ENCODE measurements at places on chromosomes 11 and 22. TPM values are rescaled to one million over a fixed set of nuclear protein-coding genes. Genes with fewer than 3 reads are reported as not detected.

SLC5A4 gene
- not detected for total RNA-seq

ANGPTL5 gene
- total RNA-seq, result not detected

TMEM41B gene
- 84.9 TPM for total RNA-seq

HOATZ gene
- not detected for total RNA-seq

DRD2 gene
- total RNA-seq, result not detected

GRCh38 chr11:131240421-131240820, 130.0 kb upstream of the NTM start:
- H3K36me3 ChIP-seq, result no peaks in the 10 kb centered on the region
- H3K27me3 ChIP-seq, result peaks cover 1% of the 10 kb centered on the region
- no peak for DNase-seq
- no peak overlapping the region for H3K27ac ChIP-seq

DNA sequence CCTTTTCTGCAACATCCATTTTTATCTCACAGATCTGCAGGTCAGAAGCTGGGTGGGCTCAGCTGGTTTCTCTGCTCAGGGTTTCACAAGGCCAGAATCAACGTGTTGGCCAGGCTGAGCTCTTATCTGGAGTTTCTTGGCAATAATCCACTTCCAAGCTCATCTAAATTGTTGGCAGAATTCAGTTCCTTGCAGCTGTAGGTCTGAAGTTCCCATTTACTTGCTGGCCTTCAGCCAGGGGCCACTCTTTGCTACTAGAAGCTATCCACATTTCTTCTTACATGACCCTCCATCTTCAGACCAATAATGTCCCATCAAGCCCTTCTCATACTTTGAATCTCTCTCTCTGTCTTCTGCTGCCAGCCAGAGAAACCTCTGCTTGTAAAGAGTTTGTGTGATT, 103.5 kb downstream of the WNT11 start:
- no peaks in the 10 kb centered on the region for H3K27me3 ChIP-seq
- H3K36me3 ChIP-seq, result peaks cover 12% of the 10 kb centered on the region
- DNase-seq, result no peak
- no peak overlapping the region for H3K4me3 ChIP-seq
- peaks cover 3% of the 10 kb centered on the region for H3K4me1 ChIP-seq

DNA sequence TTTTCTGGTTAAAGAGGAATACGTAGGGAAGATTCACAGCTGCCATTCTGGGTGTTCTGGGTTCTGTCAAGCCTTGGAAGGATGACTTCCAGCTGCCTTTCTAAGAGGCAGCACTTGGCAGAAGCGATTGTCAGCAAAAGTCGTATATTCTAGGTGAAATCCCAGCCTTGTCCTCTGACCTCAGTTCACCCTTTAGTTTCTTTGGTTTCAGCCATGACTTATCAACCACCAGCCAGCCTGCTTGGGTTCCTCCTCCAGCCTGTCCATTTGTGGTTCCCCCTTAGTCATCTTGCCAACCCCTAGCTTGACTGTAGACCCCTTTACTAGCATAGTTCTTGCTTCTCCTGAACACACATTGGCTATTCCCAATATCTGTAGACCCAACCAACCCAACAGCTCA, 102.3 kb upstream of the CD44 start:
- H3K27ac ChIP-seq, result peak overlapping the region; percentile 53
- H3K4me1 ChIP-seq, result peaks cover 20% of the 10 kb centered on the region
- no peak overlapping the region for H3K4me3 ChIP-seq
- H3K27me3 ChIP-seq, result no peaks in the 10 kb centered on the region
- no peak for DNase-seq
- no peaks in the 10 kb centered on the region for H3K36me3 ChIP-seq

DNA sequence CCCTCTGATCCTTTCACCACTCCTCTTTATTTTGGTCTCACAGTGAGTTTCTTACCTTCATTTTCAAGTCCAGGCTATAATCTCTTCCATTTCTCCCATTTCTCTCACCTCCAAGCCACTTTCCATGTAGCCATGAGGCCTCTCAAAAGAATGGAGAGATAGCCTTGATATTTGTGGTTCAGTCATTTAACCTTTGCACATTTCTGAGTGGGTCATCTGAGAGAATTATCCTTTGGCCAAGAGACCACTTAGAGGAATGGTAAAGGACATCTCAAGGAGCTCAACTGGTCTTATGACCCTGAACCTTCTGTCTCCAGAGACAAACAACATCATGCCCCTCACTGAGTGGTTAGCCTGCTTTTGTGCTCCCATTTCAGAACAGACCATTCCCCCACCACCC, 121.1 kb downstream of the KIRREL3 start:
- no peak overlapping the region for H3K4me3 ChIP-seq
- no peaks in the 10 kb centered on the region for H3K36me3 ChIP-seq
- no peaks in the 10 kb centered on the region for H3K4me1 ChIP-seq
- H3K27me3 ChIP-seq, result peaks cover 10% of the 10 kb centered on the region
- H3K27ac ChIP-seq, result no peak overlapping the region

DNA sequence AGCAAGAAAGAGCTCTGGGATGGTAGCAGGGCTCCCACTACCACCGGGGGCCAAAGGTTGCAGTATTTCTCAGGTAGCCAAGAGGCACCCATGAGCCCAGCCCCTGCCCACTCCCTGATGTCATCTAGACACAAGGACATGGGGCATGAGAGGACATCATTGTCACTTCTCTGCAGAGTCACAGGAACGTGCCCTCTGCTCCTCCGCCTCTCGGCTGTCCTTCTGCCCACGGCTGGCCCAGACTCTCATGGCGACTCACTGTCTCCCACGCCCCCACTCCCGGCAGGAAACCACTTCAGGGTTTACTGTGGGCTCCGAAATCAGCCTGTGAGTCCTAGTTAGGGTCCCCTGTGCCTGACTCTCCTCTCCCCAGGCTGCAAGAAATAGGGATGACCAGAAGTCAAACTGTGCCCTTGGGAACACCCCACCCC, 1.8 kb upstream of the GAL start:
- H3K27ac ChIP-seq, result no peak overlapping the region
- no peak for DNase-seq
- H3K27me3 ChIP-seq, result peaks cover 12% of the 10 kb centered on the region
- H3K4me3 ChIP-seq, result no peak overlapping the region

DNA sequence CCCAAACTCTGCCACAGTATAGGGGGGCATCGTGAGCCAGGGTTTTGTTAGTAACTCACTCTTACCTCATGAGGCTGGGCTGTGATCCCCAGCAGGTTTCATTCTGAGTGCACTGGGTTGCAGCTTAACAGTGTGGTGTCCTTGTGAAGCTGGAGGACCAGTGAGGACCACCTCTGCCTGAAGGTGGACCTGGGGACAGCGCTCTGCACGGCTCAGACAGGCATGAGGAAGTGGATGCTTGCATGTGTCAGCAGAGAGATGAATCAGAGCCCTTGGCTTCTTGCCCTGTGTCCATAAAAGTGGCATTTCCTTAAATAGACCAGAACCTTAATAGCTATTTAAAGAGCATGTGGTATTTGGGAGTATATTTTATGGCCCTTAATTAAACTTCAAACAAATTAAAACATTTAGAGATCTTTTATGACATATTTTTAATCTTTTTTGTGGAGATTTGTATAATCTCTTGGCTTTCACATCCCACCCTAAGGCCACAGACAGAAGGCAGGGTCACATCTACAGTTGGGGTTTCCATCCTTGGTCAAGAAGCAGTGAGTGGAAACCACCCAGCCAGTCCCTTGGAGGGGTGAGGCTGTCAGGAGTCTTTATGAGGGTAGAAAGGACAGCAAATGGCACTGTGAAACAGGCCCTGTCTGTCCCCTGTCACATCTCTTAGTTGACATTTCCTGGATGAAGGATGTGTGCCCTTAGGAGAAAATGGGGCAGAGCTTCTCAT, 24.8 kb upstream of the ADORA2A start:
- no peak overlapping the region for H3K27ac ChIP-seq
- H3K4me3 ChIP-seq, result no peak overlapping the region
- no peaks in the 10 kb centered on the region for H3K27me3 ChIP-seq
- H3K36me3 ChIP-seq, result peaks cover 61% of the 10 kb centered on the region
- H3K4me1 ChIP-seq, result peaks cover 43% of the 10 kb centered on the region

DNA sequence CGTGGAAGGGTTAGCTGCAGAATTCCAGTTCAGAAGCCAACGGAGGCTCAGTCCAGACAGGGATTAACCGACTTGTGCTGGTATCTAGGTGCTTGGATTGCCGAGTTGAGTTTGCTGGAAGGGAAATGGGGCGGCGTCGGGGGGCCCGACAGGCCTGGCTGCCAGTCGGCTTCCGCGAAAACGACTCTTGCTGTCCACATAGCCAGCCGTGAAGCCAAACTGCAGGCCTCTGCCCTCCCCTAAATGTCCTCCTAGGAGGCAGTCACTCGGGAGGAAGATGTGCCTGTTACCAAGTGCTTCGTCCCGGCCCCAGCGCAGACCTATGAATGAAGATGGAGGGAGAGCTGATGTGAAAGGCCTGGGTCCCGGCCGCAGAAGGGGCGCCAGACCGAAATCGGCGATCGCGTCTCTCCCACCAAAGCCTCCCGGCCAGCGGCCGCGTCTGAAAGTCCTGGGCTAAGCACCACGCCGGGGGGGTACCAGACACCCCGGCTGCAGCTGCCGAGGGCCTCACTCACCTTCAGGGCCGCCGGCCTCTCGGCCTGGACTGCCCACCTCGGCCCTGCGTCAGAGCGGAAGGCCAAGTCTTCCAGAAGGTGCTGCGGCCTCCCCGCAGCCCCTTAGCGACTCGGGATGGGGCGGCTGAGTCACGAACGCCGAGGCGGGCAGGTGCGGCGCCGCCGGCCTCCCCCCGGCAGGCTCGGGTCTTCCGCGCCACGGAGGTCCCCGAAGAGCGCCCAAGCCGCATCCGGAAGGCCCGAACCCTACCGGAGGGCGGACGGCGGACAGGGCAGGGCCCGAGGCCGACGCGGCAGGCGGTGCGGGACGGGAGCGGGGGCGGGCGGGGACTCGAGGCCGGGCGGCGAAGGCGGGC, 7.5 kb downstream of the DPAGT1 start:
- peak overlapping the region; percentile 93 for H3K4me3 ChIP-seq
- H3K36me3 ChIP-seq, result peaks cover 14% of the 10 kb centered on the region
- H3K27ac ChIP-seq, result peak overlapping the region; percentile 86
- DNase-seq, result peak; percentile 68

DNA sequence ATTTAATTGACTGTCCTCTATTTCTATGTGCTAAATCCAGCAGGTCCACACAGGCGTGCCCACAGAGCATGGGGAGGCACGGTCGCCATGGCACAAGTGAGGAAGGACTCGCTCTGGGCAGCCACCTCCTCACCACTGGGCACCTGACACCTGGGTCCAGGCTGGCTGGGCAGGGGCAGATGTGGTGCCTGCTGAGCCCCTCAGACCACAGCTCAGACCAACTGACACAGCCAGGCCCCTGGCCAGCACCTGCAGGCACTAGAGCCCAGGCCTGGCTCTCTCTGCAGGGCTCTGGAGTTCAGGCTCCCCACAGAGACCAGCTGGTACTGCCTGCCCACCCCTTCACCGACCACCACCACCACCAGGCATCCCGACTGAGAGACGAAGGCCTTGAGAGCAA, 27.9 kb downstream of the LINC01488 start:
- H3K4me3 ChIP-seq, result no peak overlapping the region
- H3K27ac ChIP-seq, result no peak overlapping the region

DNA sequence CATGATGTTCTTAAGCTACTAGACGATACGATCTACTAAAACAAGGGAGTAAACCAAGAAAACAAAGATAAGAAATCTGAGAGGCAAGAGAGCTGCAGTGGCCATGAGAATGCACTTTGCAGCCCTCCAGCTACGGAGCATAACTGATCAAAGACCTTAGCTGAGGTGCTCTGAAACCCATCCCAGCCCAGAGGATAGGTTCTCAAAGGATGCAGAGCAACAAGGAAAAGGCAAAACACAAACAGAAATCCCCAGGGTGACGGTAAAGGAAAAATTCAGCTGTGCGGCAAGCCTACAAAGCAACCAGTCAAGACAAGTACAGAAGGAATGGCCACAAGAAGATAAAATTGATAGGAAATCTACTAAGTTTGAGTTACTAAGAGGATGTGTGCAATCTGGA, 32.5 kb upstream of the CFAP300 start:
- no peaks in the 10 kb centered on the region for H3K4me1 ChIP-seq
- H3K36me3 ChIP-seq, result no peaks in the 10 kb centered on the region
- H3K27me3 ChIP-seq, result peaks cover 38% of the 10 kb centered on the region
- no peak overlapping the region for H3K4me3 ChIP-seq
- no peak overlapping the region for H3K27ac ChIP-seq

- peaks cover 3% of the 10 kb centered on the region for H3K36me3 ChIP-seq
- H3K4me1 ChIP-seq, result peaks cover 68% of the 10 kb centered on the region
- peak overlapping the region; percentile 95 for H3K27ac ChIP-seq
- no peak for DNase-seq
- peak overlapping the region; percentile 93 for H3K4me3 ChIP-seq
- H3K27me3 ChIP-seq, result no peaks in the 10 kb centered on the region
Observed at GRCh38 chr11:134224710-134225664, 516 bp downstream of the VPS26B start.

GRCh38 chr22:47152938-47153337, 390.5 kb downstream of the TBC1D22A start:
- peaks cover 1% of the 10 kb centered on the region for H3K4me1 ChIP-seq
- no peak overlapping the region for H3K4me3 ChIP-seq
- DNase-seq, result no peak
- no peaks in the 10 kb centered on the region for H3K27me3 ChIP-seq

DNA sequence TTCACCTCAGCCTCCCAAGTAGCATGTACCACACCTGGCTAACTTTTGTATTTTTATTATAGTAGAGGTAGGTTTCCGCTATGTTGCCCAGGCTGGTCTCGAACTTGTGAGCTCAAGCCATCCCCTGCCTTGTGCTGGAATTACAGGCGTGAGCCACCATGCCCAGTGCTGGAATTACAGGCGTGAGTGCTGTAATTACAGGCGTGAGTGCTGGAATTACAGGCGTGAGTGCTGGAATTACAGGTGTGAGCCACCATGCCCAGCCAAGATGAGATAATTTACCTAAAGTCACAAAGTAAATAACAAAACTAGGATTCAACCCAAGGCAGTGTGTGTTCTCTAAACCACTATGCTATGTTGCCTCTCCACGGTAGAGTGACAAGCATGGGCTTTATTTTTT, 3.6 kb upstream of the UBXN1 start:
- H3K4me1 ChIP-seq, result peaks cover 24% of the 10 kb centered on the region
- peaks cover 8% of the 10 kb centered on the region for H3K27me3 ChIP-seq
- H3K36me3 ChIP-seq, result no peaks in the 10 kb centered on the region
- no peak overlapping the region for H3K4me3 ChIP-seq
- no peak overlapping the region for H3K27ac ChIP-seq

DNA sequence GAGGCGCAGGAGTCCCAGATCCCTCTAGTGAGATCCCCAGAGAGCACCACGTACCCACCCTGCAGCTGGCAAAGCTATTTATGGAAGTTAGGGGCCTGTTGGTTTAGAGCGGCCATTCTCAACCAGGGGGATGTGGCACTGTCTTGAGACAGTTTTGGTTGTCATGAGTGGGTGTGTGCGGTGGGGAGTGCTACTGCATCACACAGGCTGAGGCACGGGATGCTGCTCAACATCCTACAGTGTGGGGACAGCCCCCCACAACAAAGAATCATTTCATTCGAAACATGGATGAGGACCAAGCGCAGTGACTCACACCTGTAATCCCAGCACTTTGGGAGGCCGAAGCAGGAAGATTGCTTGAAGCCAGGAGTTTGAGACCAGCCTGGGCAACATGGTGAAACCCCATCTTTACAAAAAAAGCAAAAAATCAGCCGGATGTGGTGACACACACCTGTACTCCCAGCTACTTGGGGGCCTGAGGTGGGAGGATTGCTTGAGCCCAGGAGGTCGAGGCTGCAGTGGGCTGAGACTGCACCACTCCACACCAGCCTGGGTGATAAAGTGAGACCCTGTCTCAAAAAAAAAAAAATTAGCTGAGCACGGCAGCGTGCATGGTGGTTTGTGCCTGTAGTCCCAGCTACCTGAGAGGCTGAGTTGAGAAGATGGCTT, 28.2 kb downstream of the GGT5 start:
- no peaks in the 10 kb centered on the region for H3K36me3 ChIP-seq
- H3K27me3 ChIP-seq, result no peaks in the 10 kb centered on the region
- DNase-seq, result no peak
- H3K27ac ChIP-seq, result no peak overlapping the region

Measured in naive thymus-derived CD8-positive, alpha-beta T cell (primary cell).